ENCODE measurements at places on chromosomes 5 and 9. TPM values are rescaled to one million over a fixed set of nuclear protein-coding genes. Genes with fewer than 3 reads are reported as not detected.

TTC39B gene
- 11.3 TPM for total RNA-seq

DNA sequence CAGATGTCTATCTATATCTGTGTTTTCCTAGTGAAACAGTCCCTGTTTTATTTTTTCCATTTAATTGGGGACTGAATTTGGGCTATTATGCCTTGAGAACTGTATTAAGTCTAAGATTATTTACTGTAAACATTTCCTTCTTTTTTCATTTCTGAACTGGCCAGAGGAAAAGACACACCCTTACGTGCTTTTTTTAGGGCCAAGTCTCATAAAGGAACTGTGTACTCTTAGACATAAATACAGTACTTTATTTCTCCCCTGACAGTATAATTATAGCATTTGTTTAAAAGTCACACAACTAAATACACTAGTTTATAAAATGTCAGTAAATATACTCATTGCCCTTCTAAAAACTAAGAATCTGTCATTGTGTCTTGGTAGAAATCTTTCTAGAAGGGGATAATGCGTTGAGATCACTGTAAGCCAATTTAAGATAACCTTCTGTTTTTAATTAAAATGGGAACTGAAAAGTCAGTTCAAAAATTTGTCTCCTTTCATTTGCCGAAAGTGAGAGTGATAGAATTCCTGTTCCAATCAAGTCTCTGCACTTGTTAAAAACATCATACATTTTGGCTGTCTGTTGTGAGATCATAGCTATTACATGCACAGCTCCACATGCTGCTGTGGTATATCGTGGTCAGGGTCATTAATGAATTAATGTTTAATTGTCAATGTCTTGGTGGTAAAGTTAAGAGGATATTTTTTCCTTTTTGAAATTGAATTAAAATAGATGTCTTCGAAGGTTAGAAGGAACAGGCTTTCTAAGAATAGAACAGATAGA, 132.1 kb downstream of the FOCAD start:
- no peak for DNase-seq

DNA sequence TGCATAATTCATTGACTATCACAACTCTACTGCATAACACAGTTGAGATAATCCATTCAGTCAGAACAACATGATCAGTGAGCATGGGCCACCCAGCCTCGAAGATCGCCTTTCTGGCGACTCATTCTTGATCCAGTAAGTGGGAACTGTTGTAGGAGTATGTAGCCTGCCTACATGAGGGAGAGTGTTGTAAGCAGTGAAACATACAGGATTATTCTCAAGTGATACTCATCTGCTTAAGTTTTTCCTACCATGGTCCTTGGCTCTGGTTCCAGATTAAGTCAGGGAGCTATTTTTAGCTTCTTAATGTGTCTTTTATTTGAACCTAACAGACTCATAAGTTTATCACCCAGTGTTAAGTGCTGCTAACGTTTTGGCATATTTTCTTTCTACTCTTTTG, 44.0 kb downstream of the TNPO1 start:
- no peak for DNase-seq

DNA sequence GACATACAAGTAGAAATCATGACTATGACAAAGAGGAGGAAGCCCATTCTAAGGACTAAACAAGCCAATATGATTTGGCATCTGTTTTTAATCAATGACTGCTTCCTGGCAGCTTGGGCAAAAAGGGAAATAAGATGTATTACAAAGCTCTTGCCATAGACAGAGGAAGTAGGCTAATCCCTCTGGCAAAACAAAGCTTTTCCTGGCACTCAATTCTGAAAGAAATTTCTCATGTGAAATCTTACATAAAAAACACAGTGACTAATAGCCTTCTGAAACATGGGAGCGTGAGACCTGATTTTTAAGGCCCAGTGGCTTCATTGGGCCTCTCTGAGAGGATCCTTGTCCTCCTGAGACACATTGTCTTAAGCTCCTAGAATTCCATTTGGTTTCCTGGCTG, 93.6 kb downstream of the COL23A1 start:
- DNase-seq, result no peak

DNA sequence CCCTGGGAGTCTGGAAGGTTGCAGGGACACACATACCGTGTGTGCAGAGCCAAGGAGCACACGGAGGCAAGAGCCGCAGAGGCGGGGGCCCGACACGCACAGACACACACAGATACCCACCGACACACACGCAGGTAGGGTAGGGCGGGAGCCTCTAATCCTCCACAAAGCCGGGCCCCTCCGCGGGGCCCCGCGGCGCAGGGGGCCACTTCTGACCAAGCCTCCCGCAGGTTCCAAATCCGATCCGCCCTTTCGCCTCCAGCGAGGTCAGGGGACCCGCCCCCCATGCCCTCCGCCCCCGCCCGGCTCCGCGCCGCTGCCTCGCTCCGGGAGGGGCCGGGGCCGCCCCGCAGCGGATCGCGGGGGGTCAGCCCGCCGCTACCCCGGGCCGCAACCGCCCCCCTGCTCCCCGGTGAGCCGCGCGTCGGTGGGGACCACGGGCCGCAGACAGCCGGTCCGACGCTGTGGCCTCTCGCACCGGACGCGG, 1.4 kb upstream of the LMX1B start:
- DNase-seq, result no peak

DNA sequence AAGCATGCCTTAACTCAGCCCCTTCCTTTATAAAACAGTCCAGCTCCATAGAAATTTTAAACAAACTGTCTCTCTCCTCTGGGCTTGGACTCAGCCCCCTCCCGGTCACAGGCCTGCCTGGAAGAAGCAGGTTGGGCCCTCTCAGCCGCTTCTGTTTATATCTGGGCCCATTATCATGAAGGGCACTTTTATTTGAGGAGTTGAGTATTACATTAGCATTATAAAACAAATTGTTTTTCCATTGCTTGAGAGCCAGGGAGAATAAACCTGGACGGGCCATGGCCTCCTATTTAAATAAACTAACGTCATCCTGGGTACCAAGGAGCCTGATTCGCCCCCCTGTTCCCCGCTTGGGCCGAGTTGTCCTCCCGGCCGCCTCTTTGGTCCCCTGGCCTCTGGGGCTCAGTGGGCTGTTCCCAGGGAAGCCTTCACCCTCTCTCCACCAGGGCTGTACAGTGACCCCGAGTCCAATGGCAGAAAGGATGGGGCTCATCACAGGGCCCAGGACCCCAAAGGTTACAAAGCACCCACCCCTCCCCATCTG, 13.2 kb downstream of the IRX2 start:
- no peak for DNase-seq

GRCh38 chr9:113617550-113617949, 154.0 kb downstream of the RGS3 start:
- no peak for DNase-seq

CCL21 gene
- not detected for total RNA-seq

DNA sequence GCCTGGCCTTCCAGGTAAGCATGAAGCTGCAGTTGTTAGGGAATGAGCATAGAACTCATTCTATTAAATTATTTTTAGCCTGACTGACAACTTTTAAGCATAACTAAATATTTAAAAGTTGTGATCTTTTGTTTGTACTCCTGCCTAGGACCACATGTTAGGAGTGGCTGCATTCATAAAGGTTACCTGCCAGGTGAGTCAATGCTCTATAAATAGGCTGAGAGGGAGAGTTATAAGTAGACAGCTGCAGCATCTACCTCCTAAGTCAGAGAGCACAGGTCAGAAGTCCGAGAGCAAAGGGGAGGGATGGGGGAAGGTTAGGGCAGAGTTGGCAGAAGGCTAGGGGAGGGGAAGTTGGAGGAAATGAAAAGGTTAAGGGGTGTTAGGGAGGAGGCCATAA, 292.4 kb upstream of the TLE4 start:
- DNase-seq, result no peak

Data from CD8-positive, alpha-beta memory T cell (primary cell).